Inflammatory macrophage treated with lipopolysaccharide for 1 hour (primary cell): ENCODE measurements at places on chromosomes 13 and 19.

- no peak for DNase-seq
Observed at GRCh38 chr13:40338217-40338616, 328.2 kb downstream of the FOXO1 start.

DNA sequence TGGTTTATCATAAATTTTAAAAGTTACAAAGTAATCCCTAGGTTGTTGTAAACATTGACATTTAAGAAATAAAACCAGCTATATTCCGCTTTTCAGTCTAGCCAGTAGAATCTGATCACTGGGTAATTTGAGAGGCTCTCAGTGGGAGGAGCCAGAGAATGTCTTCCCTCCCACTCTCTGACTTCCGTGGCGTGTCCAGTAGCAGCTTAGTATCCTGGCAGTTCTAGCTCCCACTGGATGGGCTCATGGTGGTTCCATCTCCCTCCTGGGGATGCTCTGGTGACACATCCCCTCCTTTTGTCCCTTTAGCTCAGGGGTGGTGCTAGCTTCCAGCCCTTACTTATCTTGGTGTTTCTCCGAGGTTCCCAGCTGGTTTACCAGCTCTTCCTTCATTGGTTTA is 34.5 kb downstream of the MTUS2 start:
- no peak for DNase-seq

- DNase-seq: no peak
Observed at GRCh38 chr13:58843567-58843966, 1212.0 kb downstream of the PCDH17 start.

GRCh38 chr13:93788456-93788855 is 561.8 kb downstream of the GPC6 start:
- DNase-seq: no peak

DNA sequence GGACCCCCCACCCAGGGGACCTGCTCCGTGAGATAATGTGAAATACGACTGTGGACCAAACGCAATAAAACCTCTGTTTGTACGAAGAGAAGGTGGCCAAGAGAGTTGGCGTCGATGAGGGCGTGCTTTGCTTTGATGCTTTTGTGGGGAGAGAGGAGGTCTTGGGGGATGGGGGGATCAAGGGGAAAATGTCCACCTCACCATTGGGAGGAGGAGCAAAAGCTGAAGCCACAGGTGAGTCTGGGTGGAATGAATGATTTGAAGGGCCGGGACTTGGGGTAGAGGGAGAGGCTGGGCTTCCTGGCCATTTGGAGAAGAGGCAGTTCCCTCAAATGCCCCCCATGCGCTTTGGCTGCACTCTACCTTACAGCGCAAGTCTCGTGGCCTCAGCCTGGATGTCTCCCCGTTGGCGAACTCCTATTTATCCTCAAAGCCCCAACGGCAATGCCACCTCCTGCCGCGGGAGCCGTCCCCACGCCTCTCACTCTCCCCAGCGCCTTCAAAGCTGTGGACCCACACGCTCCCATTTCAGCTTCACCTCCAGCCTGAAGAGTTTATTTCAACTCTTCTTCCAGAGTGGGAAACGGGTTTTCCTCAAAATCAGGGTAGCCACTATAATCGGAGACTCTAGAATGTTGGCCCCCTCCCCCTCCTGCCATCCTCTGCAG is 795 bp upstream of the ABCA7 start:
- no peak for DNase-seq
